Posterior vena cava (tissue), 2 donors: ENCODE measurements at places on chromosomes 11 and 22. TPM values are rescaled to one million over a fixed set of nuclear protein-coding genes. Genes with fewer than 3 reads are reported as not detected.

GRCh38 chr22:19766511-19767426, 6.2 kb downstream of the TBX1 start:
- peak; percentile 92 for DNase-seq

DNA sequence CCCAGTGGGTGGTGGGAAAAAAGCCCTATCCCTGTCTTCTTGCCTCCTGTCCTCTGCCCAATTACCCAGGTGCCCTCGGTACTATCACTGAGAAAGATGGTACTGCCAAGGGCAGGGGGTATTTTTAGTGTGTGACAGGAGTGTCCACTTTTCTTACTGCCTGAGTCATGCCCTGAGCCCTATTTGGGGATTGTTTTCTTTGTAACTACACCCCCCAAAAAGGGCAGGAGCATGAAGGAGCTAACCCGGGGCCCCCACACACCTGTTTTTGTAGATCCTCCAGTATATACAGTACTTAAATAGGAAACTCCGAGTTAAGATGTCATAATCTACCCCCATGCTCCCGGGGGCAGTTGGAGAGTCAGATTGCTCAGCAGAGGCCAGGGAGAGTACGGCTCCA, 3.8 kb downstream of the SMTNL1 start:
- DNase-seq = no peak

DNA sequence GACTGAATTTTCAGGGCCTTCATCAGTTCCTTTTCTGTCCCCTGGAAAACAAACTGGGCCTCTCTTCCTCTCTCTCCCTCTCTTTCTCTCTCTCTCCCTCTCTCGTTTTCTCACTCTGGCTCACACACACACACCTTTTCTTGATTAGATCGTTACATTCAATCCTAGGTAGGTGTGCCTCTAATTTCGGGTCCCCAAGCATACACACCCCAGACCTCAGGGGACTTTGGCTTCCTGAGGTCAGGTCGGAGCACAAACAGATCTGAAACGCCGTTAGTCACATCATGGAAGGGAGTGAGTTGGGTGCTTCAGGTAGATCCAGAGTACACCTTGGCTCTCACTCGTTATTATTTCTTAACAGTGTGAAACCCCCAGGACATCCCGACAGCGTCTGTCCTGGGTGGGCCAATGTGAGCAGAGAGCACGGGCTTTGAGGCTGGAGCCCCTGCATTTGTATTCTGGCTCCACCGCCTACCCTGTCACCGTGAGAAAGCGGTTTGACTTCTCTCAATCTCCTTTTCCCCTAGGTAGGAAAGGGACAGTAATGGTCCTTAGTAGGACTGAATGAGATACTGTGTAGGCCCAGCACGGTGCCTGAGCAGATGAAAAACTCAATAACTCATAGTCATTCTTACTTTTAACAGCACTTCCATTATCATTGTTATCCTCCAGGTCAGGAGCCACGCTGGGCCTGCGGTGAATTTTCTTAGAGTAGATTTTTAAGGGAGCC, 37.3 kb upstream of the POU2AF1 start:
- no peak for DNase-seq

DNA sequence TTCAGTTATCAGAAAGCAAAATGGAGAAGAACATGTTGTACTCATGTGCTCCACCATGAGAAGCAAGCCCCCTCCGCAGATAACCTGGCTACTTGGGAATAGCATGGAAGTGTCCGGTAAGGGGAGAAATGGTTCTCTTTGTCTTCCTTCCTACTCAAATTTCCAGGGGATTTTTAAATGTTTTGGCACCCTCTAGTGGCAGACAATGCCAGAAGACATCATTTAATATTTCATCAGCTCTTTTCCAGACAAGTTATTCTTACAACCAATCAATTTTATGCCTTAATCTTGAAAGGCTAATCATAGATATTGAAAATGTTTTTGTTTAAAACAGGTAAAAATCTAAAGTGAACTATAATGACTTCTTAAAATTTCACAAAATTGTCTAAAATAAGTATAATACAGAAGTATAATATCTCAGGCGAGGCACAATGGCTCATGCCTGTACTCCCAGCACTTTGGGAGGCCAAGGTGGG, 15.7 kb downstream of the CRTAM start:
- no peak for DNase-seq

GRCh38 chr11:71488681-71489270, 35.8 kb downstream of the NADSYN1 start:
- peak; percentile 41 for DNase-seq

DNA sequence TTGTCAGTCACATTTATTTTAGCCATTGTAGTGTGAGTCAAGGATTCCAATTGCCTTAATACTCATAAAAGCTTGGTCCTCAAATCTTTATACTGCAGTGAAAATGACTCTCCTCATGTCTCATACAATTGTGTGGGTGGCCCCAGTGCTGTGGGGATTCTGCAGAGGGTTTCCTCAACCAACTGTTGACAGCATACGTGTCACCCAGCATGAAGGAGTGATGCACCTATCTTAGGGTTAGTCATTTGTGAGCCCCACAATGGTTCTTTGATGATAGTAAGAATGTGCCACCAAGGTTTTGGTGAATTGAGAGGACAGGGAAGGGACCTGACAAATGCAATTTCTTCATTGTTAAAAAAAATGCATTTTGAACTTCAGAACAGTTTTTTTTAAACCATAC, 1046.2 kb downstream of the OPCML start:
- no peak for DNase-seq

- DNase-seq = no peak
Observed at GRCh38 chr11:5247472-5248192, 2.0 kb downstream of the HBG1 start.

DNA sequence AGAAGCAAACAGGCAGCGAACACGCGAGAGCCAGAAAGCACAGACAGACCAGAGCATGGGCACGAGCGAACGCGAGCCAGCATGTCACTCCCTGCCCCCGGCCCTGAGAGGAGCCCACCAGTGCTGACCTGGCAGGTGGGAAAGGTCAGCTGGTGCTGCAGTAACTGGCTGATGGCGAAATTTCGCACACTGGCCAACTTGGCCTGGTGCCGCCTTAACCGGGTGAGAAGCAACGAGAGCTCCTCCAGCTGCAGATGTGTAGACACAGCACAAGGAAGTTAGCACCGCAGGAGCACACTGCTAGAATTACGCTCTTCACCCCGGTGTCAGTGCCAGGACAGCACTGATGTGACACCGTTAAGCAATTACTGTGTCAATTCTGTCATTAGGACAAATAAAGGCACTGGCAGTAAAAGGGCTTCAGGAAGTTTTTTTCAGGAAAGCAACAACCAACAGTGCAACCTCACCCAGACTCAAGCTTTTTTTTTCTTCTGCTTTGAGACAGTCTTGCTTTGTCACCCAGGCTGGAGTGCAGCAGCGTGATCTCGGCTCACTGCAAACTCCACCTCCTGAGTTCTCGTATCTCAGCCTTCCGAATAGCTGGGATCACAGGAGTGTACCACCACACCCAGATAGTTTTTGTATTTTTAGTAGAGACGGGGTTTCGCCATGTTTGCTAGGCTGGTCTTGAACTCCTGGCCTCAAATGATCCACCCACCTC, 76.8 kb downstream of the C11orf58 start:
- DNase-seq = peak; percentile 91

- peak; percentile 64 for DNase-seq
Observed at GRCh38 chr11:65207918-65208784, 26.4 kb downstream of the CAPN1 start.

GRCh38 chr11:61850687-61851086, 22.6 kb downstream of the FADS2 start:
- DNase-seq = no peak

GRCh38 chr11:126477535-126478305, 122.2 kb downstream of the ST3GAL4 start:
- DNase-seq = no peak

GRCh38 chr11:59678813-59679165, 10.0 kb upstream of the PATL1 start:
- no peak for DNase-seq

- no peak for DNase-seq
Observed at GRCh38 chr11:87304412-87304811, 266.7 kb downstream of the TMEM135 start.

GRCh38 chr11:73367482-73368024, 8.6 kb upstream of the RELT start:
- no peak for DNase-seq

GRCh38 chr22:31139866-31140716, at the start of gene PLA2G3:
Gene PLA2G3, minus strand, starts transcription at chr22:31140508. Its CDS starts 154 bp downstream, at chr22:31140354.
- peak; percentile 71 for DNase-seq

DNA sequence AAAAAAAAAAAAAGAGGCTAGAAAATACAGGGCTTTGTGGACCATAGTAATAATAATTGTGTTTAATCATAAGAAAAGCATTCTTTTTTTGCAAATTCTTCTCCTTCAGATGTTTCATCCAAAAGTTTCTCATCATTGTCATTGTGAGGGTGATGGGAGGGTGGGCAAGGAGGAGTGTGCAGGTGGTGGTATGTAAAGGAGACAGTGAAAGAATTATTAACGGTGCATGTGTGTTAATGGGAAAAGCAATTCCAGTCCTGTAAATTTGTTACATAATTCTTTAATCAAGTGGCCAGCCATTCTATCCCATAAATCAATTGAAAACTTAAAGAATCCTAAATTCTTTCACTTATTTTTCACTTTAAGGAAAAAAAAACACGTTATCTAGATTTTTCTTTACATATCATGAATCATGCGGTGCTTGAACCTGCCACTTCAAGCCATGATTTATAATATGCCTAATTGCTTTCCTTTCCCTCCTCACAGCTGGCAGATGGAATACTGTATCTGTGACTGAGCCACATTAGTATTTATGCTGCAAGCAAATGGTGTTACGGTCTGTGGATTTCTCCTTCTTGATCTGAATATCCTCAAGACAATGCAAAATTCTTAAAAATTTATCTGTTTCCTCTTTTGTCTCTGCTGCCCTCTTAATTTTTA, 318.5 kb downstream of the JRKL start:
- no peak for DNase-seq

DNA sequence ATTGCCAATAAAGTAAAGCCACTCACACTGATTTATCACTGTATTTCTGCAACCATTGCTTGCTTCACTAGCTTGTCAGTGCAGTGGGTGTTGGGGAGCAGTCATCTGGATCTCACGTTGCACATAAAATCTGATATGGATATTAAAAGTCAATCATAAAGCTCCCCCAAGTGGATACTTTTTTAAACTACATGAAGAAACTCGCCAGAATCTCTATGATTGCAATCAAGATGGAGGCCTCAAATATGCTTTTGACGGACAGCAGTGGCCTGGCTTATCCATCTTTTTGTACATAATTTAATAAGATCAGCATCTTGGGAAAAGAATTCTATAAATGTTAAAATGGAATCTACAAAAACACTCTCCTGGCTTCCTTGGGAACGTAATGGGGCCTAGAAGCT, 137.7 kb downstream of the WT1 start:
- no peak for DNase-seq

- no peak for DNase-seq
Observed at GRCh38 chr11:37105427-37105826, 507.4 kb upstream of the RAG2 start.

- DNase-seq = peak; percentile 90
Observed at GRCh38 chr11:102111011-102111786, 952 bp downstream of the YAP1 start.

GRCh38 chr22:50049299-50050195, 8.6 kb downstream of the TTLL8 start:
- peak; percentile 66 for DNase-seq

GRCh38 chr11:134382257-134382656, 29.8 kb downstream of the B3GAT1 start:
- no peak for DNase-seq

GRCh38 chr11:119052163-119052814, 4.7 kb downstream of the HYOU1 start:
- DNase-seq = no peak

GRCh38 chr11:61023086-61023965, 51.8 kb downstream of the CD6 start:
- DNase-seq = peak; percentile 50

DNA sequence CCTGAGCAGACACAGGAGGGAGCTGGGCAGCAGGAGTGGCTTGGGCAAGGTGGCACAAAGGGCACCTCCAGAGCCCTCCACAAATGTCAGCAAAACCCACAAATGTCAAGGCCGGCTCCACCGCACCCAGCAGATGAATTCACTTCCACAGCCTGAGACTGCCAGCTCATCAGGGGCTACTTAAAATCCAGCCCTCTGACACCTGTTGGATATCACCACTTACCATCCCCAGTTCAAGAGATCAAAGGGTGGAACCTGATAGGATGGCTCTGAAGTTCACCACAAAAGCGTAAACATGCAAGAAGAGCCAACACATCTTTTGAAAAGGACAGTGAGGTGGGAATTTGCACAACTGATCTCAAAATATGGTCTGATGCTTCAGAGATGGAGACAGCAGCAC, 168.6 kb upstream of the GRK3 start:
- DNase-seq = no peak

DNA sequence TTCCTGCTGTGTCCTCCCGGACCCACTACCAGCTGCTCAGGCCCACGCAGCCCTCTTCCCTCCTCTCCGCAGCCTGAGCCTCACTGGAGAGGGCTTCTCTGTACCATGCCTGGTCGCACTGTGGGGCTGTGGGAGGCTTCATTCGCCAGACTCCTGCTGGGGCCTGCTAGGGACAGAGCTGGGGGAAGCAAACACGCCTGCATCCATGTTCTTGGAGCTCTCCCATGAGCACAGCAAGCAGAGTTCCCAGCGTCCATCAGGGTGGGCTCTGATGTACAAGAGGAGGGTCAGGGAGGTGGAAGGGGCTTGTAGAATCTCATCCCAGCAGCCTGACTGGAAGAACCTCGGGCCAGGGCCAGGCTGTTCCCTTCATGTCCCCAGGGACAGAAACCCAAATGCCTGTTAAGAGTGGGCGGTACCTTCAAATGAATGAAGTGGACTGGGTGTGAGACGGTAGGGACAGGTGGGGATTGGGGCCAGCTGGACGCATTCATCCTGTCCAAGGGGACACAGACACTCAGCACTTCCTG, 59.9 kb downstream of the MPPED1 start:
- DNase-seq = no peak

- no peak for DNase-seq
Observed at GRCh38 chr11:74072721-74073120, 63.8 kb upstream of the UCP3 start.

The SLC25A17 gene
- 13.4 TPM for total RNA-seq

The MYOD1 gene
- not detected for total RNA-seq

The TMEM132A gene
- total RNA-seq = 5.4 TPM

The OSM gene
- total RNA-seq = 2.0 TPM

The KDELR3 gene
- total RNA-seq = 23.1 TPM

The HSD17B12 gene
- 85.4 TPM for total RNA-seq

The RGL4 gene
- 1.7 TPM for total RNA-seq

The MCHR1 gene
- total RNA-seq = 0.52 TPM

The ANKK1 gene
- total RNA-seq = 0.23 TPM

The KDM4E gene
- not detected for total RNA-seq

The UPB1 gene
- total RNA-seq = 0.28 TPM

The FOLR2 gene
- 16.2 TPM for total RNA-seq

The RCOR2 gene
- 2.7 TPM for total RNA-seq
